ENCODE measurements at places on chromosomes 13 and 19.

DNA sequence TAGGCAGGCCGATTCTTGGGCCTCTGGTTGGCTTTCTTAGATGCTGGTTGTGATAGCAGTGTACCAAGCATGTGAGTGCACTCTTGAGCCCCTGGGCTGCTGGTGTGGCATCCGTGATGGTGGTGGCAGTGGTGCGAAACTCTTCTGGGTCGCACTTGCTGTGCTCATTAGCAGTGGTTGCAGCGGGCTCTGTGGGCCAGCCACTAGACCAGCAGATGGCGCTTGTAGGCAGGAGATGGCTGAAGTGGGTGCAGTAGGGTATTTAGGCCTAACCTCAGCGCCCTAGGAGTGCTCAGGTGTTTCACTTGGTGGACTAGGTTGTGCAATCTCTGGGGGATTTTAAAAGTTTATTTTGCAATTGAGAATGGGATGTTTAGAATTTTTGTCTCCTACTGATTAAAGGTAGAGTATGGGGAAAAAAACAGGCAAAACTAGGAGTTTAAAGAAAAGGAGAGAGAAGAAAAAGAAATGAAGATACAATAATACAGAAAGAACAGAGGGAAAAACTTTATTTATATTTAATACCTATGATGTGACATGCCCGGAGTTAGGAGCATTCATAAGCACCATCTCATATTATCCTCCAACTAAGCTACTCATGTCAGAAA is 4.3 kb upstream of the ZNF17 start:
- peak; percentile 78 for DNase-seq

DNA sequence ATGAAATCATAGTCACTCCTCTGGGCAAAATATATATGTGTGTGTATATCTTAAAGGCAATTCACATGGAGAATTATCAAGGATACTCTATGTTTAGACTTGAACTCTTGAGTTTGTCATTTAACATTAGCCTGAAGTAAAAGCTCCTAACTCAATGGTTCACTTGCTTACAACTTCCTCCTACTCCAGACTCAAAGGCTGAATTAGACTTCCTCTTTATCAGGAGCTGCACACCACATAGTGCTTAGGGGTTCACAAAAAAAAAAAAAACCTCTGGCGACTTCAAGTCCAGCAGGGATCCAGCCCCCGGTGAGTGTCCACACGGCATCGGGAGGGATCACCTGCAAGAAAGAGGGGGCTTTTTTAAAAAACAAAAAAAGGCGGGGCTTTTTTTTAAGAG is 68.2 kb upstream of the LSM14A start:
- DNase-seq = no peak

GRCh38 chr19:41955521-41955920 is 3.6 kb downstream of the RABAC1 start:
- DNase-seq = no peak

GRCh38 chr19:13118424-13119193 is 545 bp downstream of the NACC1 start:
- DNase-seq = peak; percentile 65

DNA sequence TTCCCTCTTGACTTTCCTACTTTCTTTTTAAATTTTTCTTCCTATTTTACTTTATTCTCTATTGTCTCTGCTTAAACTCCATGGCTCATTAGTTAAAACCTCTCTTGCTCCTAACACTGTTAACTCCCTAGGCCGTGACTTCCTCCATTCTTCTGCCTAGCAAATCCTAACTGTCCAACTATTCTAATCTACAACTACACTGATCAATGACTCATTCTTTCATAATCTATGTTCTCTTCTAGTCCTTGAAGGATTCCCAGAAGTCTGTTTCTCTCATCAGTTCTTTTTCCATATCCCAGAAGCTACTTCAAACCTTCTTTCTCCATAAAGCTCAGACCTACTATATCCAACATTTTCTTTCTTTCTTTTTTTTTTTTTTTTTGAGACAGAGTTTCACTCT is 66.9 kb downstream of the MICU2 start:
- no peak for DNase-seq

DNA sequence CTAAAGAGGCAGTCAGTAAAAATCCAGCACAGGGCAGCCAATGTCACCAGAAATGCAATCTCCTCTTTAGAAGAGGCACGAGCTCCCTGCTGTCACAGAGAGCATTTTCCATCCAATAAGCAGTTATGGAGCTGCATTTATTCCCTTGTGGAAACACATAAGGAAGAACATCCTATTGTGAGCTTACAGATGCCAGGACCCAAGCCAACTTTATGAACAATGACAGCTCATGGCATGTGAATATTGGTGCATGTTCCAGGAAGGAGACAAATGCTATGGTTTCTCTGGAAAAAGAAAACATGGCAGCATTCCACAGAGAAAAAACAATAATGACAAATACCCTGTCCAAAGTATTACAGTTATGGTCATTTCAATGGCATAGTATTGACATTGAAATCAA is 955.6 kb downstream of the UQCRFS1 start:
- no peak for DNase-seq

- no peak for DNase-seq
These were observed 27.4 kb downstream of the CEBPA start for GRCh38 chr19:33274663-33275558.

DNA sequence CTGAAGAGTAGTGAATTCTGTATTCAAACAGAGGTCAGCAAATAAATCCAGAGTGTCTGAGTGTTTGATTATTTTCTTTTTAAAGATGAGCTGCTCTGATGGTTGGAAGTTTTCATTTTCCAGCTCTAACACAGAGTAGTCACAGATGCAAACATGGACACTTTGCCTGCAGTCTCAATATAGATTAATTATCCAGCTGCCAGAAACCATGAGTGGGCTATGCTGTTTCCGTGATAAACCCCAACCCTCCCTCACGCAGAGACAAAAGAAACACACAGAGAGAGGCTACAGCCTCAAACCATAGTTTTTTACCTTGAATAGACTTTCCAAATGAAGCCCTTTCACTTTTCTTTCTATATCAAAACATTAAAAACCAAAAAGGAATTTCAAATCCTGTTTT is 884.7 kb downstream of the DIAPH3 start:
- no peak for DNase-seq

- DNase-seq = no peak
These were observed 30.1 kb upstream of the OBI1 start for GRCh38 chr13:78689011-78689410.

- peak; percentile 74 for DNase-seq
These were observed 11.8 kb upstream of the SHD start for GRCh38 chr19:4267101-4267900.

GRCh38 chr13:59038824-59039223 is 1124.9 kb downstream of the DIAPH3 start:
- no peak for DNase-seq

DNA sequence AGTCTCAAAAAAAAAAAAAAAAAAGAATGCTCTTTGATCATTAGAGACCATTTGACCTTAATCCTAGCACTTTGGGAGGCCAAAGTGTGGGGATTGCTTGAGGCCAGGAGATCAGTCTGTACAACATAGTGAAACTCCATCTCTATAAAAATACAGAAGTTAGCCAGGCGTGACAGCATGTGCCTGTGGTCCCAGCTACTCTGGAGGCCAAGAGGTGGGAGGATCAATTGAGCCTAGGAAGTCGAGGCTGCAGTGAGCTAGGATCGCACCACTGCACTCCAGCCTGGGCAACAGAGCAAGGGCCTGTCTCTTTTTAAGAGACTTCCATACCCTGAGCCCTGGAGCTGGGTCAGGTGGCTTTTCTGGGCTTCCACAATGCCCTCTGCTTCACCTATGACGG is 11.5 kb upstream of the COLGALT1 start:
- no peak for DNase-seq

Data from testis (tissue), 5 donors.